Gastroesophageal sphincter (tissue), 4 donors: ENCODE measurements at places on chromosomes 1 and 21.

- peaks cover 5% of the 10 kb centered on the region for H3K4me1 ChIP-seq
- no peak for ATAC-seq
- no peaks in the 10 kb centered on the region for H3K36me3 ChIP-seq
- no peak overlapping the region for H3K27ac ChIP-seq
These were observed 16.1 kb downstream of the USP1 start for GRCh38 chr1:62452951-62453350.

- H3K36me3 ChIP-seq = no peaks in the 10 kb centered on the region
- peaks cover 6% of the 10 kb centered on the region for H3K4me1 ChIP-seq
- H3K27ac ChIP-seq = no peak overlapping the region
- no peak overlapping the region for H3K4me3 ChIP-seq
- H3K27me3 ChIP-seq = peaks cover 20% of the 10 kb centered on the region
These were observed 2.0 kb downstream of the INAVA start for GRCh38 chr1:200896531-200897196.

DNA sequence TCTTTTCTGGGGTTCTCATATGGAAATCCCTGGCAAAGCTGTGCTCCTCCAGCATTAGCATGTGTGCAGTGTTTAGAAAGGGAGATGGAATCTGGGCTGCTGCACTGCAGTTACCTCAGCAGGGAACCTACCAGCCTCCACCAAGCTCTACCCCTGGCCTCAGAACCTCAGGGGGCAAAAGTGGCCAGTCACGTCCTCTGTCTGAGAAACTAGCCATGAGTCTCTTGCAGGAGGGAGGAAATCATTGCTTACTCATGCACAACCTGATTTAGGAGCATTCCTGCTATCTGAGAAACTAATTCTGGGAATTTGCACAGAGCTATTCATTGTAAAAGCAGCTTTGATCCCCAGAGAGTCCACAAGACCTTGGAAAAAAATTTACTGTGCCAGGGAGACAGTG is 80.6 kb upstream of the IPO9 start:
- H3K4me1 ChIP-seq = peaks cover 37% of the 10 kb centered on the region
- no peak for ATAC-seq
- no peaks in the 10 kb centered on the region for H3K27me3 ChIP-seq
- H3K36me3 ChIP-seq = no peaks in the 10 kb centered on the region

DNA sequence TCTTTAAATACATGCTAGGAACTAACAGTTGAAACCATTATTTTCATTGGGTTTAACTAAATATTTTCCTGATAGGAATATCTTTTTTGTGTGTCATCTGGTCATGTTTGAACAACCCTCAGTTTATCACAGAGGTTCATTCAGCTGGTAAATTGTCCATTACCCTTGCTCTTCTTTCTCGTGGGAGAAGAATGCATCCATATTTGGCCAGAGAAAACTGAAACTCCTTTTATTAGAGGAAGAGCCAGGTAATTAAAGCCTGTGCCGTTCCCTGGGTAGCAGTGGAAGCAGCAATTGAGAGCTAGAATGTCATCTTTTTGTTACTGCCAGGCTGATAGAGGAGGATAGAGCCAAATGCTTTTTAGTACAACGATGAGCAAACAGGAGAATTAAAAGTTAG is 587.2 kb upstream of the ZRANB2 start:
- no peaks in the 10 kb centered on the region for H3K4me1 ChIP-seq
- no peak overlapping the region for H3K27ac ChIP-seq
- no peaks in the 10 kb centered on the region for H3K27me3 ChIP-seq
- H3K36me3 ChIP-seq = no peaks in the 10 kb centered on the region
- no peak overlapping the region for H3K4me3 ChIP-seq
